ENCODE measurements at places on chromosomes 6 and 20.

GRCh38 chr6:87104667-87105066 is 9.8 kb upstream of the CGA start:
- no peaks in the 10 kb centered on the region for H3K4me1 ChIP-seq
- no peak overlapping the region for H3K27ac ChIP-seq
- no peak overlapping the region for H3K4me3 ChIP-seq
- H3K36me3 ChIP-seq = no peaks in the 10 kb centered on the region
- no peaks in the 10 kb centered on the region for H3K27me3 ChIP-seq

- no peaks in the 10 kb centered on the region for H3K4me1 ChIP-seq
- H3K27me3 ChIP-seq = no peaks in the 10 kb centered on the region
- no peaks in the 10 kb centered on the region for H3K36me3 ChIP-seq
- H3K4me3 ChIP-seq = no peak overlapping the region
- H3K27ac ChIP-seq = no peak overlapping the region
Measured at GRCh38 chr20:53081916-53082863, 110.0 kb downstream of the TSHZ2 start.

DNA sequence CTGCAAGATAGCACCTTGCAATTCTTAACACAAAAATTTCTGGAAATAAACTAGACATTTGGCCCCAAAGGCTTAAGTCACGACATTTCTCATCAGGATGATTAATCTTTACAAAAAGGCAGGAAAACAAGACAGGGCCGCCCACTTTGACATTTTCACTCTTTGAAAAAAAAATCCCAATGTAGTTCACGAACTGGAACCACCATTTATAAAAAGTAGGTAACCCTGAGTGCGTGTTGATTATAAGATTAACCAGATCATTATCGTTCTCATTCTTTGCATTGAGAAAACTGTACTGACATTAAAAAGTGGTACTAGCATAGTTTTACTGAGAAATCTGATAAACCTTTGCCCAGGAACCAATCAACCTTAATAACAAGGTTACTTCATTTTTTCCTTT is 108.8 kb downstream of the HUS1B start:
- peaks cover 10% of the 10 kb centered on the region for H3K36me3 ChIP-seq
- no peaks in the 10 kb centered on the region for H3K27me3 ChIP-seq
- H3K4me3 ChIP-seq = no peak overlapping the region

DNA sequence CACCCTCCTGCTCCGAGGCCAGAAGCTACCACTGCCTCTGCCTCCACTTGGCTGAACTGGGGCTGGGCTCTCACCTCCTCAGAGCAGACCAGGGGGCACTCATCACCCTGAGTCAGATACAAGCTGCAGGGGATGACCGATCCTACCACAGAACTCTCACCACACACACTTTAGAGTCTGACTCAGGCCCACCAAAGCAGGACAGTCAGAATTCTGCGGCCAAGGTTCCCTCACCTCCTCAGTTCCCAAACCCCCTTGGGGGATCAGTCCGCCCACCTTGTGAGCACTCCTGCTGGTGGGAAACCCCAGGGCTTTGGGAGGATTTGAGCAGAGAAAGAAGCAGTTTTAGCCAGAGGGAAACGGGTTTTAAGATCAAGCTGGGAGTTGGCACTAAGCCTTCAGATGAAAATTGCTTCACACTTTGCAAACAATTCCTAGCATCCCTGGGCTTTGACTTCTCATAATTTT is 587.8 kb upstream of the JAG1 start:
- no peak for DNase-seq
- H3K36me3 ChIP-seq = no peaks in the 10 kb centered on the region
- H3K27me3 ChIP-seq = no peaks in the 10 kb centered on the region
- H3K4me1 ChIP-seq = no peaks in the 10 kb centered on the region
